ENCODE measurements at places on chromosomes 11 and 22. TPM values are rescaled to one million over a fixed set of nuclear protein-coding genes. Genes with fewer than 3 reads are reported as not detected.

DNA sequence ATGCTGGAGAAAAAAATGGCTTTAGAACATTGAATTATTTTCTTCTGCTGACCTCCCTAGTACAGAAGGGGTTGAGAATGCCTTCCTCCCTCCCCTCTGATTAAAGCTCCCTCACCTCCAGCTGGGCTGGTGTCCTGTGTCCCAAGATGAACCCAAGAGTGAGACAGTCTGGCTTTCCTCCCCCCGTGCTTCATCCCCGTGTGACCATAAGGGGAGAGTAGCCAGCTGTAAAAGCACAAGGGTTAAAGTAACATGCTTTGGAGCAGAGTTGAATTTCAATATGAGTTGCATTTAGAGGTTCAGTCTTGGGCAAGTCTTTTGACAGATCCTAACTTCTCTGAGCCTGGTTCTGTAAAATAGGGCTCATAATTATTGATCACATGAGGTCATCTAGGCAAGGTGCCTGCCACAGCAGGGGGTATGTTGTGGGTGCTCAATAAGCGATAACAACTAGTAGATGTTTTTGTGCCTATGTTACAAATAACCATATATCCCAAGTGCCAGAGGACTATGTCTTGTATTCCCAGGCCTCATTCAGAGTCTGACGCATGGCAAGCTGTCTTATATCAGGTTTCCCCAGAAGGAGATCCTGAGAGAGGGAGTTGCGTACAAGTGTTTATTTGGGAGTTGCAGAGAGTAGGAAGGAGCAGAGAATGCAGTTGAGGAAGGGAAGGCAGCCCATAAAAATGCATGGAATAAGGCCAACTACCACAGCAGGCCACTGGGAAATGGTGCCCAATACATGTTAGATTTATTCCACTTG lies 4.1 kb downstream of the PRG2 start:
- DNase-seq = no peak

- no peak for DNase-seq
Observed at GRCh38 chr22:49906071-49906798, 12.0 kb downstream of the ALG12 start.

DNA sequence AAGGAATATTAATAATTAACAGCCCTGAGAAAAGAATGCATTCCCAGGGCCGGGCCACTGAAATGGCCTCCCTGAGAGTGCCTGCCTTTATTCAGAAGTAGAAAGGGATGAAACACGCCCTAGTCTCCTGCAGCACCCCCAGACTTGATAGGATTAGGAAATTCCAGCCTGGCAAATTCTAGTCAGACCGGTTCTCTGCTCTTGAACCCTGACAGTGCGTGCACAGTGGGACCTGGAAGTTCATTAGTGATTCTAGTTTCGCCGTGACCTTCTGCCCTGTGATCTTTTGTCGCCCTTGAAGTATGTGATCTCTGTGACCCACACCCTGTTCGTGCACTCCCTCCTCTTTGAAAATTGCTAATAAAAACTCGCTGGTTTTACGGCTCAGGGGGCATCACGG lies 2.1 kb upstream of the GSTP1 start:
- DNase-seq = no peak

GRCh38 chr11:107268977-107269376 lies 188.6 kb downstream of the CWF19L2 start:
- no peak for DNase-seq

DNA sequence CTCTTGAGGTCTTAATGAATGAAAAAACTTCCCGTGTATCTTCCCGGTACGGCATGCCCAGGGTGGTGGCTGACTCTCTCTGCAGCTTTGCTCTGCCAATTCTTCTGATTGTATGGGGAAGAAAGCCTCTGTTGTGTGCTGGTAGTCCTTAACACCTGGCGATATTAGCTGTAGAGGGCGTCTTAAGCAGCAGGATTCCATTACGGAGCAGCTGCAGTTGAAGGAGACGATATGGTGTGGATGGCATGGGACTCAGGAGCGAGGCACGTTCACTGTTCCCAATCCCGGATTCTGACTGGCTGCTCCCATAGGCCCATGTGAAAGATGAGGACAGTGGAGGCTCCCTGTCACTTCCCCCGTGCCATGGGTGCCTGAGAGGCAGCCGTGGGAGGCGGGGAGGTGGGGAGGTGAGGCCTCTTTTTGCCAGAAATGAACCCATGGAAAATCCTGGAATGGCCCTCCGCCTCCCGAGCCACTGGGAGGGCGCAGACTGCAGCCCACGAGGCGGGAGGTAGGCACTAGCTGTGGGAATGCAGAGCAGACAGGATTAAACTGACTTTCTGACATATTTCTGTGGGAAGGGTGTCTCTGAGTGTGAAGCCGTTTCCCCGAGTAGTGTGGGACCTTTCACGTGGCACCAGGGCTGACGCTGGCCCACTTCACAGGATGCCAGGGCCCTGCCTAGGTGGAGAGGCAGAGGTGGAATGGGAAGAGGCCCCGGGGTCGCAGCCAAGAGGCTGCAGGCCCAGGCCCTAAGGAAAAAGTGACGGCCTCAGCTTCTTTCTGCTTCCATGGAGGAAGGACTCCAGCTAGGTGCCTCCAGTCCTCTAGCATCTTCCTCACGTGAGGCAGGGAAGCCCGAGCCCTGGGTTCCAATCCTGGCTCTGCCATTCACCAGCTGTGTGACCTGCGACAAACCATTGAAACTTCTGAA lies 121.4 kb upstream of the CD82 start:
- no peak for DNase-seq

Gene TMPRSS5
- 0.15 TPM for total RNA-seq

Gene SPDYC
- total RNA-seq = not detected

Gene TREH
- total RNA-seq = not detected
